ENCODE measurements at places on chromosomes 13 and 19.

- DNase-seq = no peak
These were observed 657 bp downstream of the ZNF550 start for GRCh38 chr19:57559008-57559403.

DNA sequence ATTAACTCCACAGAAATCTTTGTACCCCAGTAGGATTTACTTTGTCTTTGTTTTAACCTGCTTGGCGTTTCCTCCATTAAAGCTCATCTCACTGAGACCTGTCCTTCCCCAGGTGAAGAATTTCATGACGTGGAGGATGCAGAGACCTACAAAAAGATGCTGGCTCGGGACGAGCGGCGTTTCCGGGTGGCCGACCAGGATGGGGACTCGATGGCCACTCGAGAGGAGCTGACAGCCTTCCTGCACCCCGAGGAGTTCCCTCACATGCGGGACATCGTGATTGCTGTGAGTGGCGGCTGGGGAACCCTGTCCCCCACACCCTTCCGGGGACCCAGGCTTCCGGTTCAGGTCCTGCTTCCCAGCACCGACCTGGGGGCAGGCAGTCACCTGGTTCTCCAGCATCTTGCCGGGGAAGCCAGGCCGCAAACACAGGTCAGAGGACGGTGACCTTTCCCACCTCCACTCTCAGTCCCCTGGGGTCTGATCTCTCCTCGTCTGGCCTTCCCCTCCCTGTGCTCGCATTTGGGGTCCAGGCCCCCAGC, 9.2 kb downstream of the RCN3 start:
- no peak for DNase-seq

DNA sequence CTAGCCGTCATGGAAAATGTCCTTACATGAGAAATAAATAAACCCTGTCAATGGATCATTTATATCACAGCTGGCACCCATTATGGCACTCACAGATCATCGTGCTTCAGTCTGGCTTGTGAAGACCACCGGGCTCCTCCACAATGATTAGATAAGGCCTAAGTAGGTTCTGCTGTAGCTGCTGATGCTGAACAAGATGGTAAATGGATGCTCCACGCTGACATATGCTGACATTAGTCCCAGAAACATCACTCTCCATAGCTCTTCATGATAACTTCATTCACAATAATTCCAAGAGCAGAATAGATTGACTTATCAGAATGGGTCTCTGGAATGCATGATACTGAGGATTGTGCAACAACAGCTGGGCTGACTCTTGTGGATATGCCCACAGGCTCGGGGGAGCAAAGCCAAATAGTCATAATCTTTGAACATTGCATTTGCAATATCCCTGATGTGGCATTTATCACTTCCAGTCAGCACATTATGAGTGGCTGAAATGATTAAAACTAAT, 63.8 kb upstream of the RXFP2 start:
- no peak for DNase-seq

GRCh38 chr13:74931698-74932433, 550.1 kb downstream of the TBC1D4 start:
- DNase-seq = no peak

DNA sequence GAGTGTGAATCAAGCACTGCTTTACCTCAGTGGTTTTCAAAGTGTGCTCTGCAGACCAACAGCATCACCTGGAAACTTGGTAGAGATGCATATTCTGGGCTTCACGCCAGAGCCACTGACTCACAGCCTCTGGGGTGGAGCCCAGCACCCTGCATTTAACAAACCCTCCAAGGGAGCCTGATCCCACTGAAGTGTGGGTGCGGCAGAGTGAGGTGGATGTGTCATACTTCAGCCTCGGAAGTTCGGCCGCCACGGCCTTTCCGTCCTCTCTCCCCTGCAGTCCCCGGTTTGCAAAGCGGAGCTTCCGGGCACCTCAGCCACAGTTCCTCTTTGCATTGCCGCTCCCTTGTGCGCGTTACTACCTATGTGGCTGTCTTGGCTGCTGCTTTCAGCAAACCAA, 33.3 kb upstream of the MICU2 start:
- DNase-seq = no peak

GRCh38 chr19:46134527-46134926, 10.0 kb upstream of the IGFL3 start:
- DNase-seq = no peak

DNA sequence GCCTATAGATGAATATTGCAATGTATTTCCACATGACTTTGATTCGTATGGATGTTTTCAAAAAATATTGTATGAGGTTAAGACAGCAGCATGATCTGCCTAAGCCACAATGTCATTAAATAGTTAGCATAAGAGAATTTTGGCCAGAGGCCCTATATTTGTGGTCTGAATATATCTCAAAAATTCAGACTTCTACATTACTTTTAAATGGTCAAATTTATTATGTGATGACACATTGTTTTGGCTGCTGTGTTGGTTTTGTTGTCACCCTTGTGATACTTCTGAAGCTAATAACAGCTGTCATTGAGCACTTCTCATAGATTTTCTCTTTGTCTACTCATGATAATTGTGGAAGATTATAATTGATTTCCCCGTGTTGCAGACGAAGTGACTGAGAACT, 288.2 kb downstream of the MYO16 start:
- no peak for DNase-seq

GRCh38 chr19:35732540-35733179, 9.6 kb downstream of the IGFLR1 start:
- DNase-seq = no peak

GRCh38 chr19:51701468-51702100, 8.5 kb downstream of the SPACA6 start:
- DNase-seq = no peak

DNA sequence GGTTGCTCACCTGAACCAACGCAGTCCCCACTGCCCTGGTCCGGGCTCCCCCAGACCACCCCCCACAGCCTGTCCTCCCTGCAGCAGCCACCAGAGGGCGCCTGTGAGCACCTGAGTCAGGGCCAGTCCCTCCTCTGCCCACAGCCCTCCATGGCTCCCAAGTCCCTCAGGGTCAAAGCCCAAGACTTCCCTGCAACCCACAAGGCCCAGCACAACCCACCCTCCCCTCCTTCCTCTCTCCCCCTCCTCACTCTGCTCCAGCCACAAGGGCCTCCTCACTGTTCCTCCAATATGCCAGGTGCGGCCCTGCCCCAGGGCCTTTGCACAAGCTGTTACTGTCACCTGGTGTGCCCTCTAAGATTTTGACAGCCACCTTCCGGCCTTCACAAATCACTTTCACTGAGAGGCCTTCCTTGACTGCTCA, 10.9 kb downstream of the GNA15 start:
- no peak for DNase-seq

DNA sequence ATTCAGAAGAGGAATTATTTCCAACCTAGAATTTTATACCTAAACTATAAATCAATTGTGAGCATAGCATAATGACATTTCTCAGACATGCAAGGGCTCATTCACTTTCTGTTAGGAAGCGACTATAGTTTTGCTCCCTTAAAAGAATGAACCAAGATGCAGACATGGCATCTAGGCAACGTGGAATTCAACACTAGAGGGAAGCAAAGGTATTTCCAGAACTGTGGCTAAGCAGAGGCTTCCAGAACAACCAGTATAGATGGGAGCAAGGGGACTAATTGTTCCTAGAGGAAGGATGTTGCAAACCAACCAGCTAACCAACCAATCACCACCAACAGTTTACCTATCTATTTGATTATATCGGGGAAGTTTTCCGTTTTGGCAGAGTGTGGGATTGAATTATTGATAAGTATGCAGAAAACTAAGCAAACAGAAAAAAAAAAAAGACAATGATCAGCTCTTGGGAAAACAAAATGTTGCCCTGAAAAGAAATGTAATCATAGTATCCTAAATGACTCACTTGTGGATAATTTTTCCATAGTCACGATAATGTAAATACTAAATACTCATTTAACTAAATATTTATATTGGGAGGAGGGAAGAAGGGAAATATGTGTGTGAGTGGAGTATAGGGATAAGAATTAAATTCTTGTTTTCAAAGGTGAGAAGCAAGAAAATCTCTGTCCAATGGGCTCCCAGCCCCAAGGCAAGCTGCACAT, 21.1 kb downstream of the ARL11 start:
- DNase-seq = no peak

GRCh38 chr13:111570911-111571310, 250.5 kb downstream of the TEX29 start:
- DNase-seq = no peak

GRCh38 chr13:65881561-65882155, 1348.5 kb downstream of the PCDH9 start:
- no peak for DNase-seq

DNA sequence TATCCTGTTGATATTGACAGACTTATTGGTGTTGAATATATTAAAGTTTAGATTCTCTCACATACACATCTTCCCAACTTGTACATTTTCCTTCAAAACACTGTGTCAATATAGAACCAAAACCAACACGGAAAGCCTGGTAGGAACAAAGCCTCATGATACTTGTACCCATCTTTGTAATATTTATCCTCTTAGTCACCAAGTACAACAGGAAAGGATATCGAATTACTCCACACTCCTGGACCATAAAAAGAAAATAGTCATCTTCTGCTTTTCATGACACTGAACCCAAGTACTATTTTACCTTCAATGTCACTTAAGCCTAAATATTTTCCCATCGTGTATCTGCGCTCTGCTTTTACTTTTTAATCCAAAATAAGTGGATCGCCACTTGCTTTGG, 702.9 kb upstream of the PCDH9 start:
- DNase-seq = no peak

DNA sequence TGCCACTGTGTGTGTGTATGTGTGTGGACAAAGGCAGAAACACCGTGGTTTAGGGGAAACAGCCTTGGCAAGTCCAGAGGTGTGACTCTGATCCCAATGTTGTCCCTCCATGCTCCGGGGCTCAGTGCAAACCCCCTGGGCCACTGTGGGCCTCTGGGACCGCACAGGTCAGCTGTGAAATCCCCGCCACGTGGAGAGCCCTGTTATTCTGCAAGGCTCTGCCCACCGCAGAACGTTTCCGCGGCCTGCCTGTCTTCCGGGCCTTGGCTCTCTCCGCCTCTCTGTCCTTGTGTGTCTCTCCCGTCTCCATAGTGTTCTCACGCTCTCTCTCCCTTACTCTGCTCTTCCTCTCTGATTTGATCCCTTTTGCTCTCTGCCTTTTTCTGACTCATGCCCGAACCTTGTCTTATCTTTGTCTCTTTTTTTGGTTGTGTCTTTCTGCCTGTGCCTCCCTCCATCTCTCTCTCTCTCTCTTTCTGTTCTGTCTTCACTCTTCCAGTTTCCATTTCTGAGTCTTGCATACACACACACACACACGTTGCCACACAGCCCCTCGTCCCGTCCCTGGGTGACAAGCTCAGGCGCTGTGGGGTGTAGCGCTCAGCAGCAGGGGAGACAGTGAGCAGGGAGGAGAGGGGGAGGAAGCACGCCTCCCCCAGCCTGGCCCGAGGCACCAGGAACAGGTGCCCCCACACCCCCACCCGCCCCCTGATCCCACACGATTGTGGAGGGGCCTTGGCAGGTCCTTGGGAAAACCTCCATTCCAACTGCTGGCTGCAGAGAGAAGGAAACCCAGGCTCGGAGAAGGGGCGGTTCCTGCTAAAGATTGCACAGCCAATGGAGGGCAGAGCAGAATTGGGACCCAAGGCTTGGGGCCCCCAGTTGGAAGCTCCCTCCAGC, 3.0 kb downstream of the TTYH1 start:
- no peak for DNase-seq

DNA sequence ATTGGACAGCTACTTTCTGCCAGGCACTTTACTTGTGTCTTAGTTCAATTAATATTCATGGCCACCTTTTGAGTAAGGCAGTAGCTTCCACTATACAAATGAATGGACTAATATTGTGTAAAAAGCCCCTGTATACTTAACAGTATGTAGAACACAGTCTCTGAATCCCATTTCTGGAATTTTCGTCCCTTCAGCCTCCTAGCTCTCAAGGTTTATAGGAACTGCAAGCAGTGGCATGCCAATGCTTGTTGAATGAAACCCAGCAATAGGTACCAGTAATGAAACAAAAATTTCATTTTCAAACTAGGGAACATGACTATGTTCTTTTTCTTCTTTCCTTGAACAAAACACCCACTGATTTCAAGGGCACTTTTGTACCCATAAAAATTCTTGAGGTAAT, 361.6 kb downstream of the TDRD3 start:
- DNase-seq = no peak

DNA sequence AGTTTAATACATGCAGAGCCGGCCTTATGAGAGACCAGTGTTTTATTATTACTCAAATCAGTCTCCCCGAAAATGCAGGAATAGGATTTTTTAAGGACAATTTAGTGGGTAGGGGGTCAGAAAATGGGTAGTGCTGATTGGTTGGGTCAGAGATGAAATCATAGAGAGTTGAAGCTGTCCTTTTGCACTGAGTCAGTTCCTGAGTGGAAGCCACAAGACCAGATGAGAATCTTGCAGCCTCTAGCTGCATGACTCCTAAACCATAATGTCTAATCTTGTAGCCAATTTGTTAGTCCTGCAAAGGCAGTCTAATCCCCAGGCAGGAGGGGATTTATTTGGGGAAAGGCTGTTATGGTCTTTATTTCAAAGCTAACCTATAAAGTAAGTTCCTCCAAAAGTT, 1163.9 kb downstream of the DIAPH3 start:
- no peak for DNase-seq

Data from pons (tissue), 1 donor.